Iris pigment epithelial cell (primary cell): ENCODE measurements at places on chromosomes 5 and 9.

- no peak for DNase-seq
Observed at GRCh38 chr9:33475357-33475756, 1.6 kb upstream of the NOL6 start.

DNA sequence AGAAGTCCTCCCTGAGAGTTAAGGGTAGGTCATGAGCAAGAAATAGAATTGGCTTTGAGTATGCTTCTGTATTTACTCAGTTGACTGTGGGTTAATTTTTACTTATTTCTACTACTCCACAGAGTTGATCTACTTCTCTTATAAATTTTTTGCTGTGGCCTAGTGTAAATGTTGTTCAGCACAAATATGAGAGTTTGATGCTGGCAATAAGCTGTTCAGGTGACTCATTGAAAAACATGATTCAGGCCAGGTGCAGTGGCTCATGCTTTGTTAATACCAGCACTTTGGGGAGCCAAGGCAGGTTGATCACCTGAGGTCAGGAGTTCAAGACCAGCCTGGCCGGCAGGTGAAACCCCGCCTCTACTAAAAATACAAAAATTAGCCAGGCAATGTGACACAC, 4.5 kb upstream of the CDK7 start:
- DNase-seq, result no peak

- DNase-seq, result peak; percentile 99
Observed at GRCh38 chr5:143536364-143536763, 132.9 kb upstream of the NR3C1 start.

DNA sequence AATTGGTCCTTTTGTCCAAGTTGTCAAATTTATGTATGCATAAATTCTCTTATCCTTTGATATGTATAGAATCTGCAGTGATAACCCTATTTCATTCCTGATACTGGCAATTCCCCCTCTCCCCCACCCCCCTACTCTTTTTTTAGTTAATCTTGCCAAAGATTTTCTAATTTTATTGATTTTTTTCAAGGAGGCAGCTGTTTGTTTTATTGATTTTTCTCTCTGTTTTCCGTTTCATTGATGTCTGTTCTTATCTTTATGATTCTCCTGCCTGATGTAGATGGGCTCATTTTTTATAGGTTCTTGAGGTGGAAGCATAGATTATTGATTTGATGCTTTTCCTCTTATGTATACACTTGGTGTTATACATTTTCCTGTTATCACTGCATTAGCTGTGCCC, 34.4 kb downstream of the SMC5 start:
- no peak for DNase-seq

- DNase-seq, result no peak
Observed at GRCh38 chr5:98929710-98930298, 997 bp upstream of the CHD1 start.

GRCh38 chr9:7549249-7549648, 250.3 kb downstream of the DMAC1 start:
- DNase-seq, result no peak

DNA sequence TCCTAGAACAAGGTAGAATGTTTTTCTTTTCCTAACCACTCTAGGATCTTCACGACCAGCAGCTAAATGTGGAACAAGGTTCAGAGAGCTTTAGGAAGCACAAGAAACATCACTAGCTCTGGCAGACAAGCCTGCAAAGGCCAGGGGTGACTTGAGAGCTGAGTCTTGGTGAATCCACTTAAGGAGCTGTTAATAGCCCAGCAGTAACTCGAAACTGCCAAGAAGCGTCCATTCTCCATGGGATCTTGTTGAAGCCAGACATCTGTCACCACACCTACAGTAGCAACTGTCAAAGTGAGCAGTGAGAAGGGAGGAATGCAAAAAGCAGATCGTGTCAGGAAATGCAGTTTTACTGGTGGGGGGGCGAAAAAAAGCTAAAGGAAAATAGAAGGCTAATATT, 87.2 kb downstream of the ATPSCKMT start:
- DNase-seq, result no peak

- DNase-seq, result no peak
Observed at GRCh38 chr5:43074987-43075318, 34.8 kb upstream of the ANXA2R start.

DNA sequence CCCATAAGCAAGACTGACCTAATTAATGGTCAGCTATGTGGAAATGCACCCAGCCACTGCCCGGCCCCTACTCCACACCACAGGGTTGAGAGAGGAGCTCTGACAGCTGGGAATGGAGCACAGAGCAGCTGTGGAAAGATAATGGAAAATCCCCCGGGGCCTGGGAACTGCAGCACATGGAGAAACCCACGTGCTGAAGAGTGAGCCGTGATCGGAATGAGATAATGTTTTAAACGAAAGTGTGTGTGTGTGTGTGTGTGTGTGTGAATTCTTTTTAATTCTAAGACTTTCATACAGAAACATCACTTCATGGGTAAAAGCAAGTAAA, 13.1 kb upstream of the SLC12A7 start:
- DNase-seq, result peak; percentile 37
